Activated CD4-positive, alpha-beta T cell treated with anti-CD3 and anti-CD28 coated beads, Interleukin-2, amount 10 ng/mL, durations not matched to agents 7 days and 5 days (primary cell): ENCODE measurements at places on chromosomes 12 and 14. TPM values are rescaled to one million over a fixed set of nuclear protein-coding genes. Genes with fewer than 3 reads are reported as not detected.

- no peaks in the 10 kb centered on the region for H3K27me3 ChIP-seq
- peaks cover 10% of the 10 kb centered on the region for H3K4me1 ChIP-seq
- H3K4me3 ChIP-seq, result no peak overlapping the region
Observed at GRCh38 chr12:12964255-12964654, 12.3 kb upstream of the GPRC5D start.

GRCh38 chr14:75277008-75277814 lies 1.4 kb upstream of the FOS start:
- DNase-seq, result peak; percentile 73
- peaks cover 44% of the 10 kb centered on the region for H3K4me1 ChIP-seq
- no peak overlapping the region for H3K27ac ChIP-seq
- H3K27me3 ChIP-seq, result peaks cover 77% of the 10 kb centered on the region

GRCh38 chr14:98728024-98728423 lies 544.0 kb downstream of the BCL11B start:
- H3K4me1 ChIP-seq, result no peaks in the 10 kb centered on the region
- H3K27me3 ChIP-seq, result peaks cover 5% of the 10 kb centered on the region
- H3K36me3 ChIP-seq, result no peaks in the 10 kb centered on the region
- no peak overlapping the region for H3K4me3 ChIP-seq
- no peak for DNase-seq

- no peak for DNase-seq
- H3K4me1 ChIP-seq, result no peaks in the 10 kb centered on the region
- peaks cover 29% of the 10 kb centered on the region for H3K27me3 ChIP-seq
- H3K27ac ChIP-seq, result no peak overlapping the region
- H3K4me3 ChIP-seq, result no peak overlapping the region
Observed at GRCh38 chr12:102933168-102933567, 16.1 kb upstream of the PAH start.

DNA sequence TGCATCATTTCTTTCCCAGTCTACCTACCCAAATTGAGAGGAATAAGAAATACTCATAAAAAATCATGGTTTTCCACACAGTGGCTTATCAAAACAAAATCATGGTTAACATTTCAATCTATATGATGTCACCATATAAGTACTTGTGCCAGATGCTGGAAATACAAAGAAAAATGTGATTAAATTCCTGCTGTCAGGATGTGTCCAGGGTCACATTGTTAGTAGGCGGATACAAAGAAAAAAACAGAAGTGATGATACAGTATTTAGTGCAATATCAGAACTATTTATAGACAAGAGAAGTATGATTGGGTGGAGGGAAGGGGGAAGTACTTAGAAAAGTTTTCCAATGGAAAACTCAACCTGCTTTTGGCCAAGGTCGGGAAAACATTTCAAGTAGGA lies 47.0 kb upstream of the OR6J1 start:
- no peak overlapping the region for H3K27ac ChIP-seq
- H3K4me1 ChIP-seq, result no peaks in the 10 kb centered on the region
- H3K4me3 ChIP-seq, result no peak overlapping the region
- peaks cover 57% of the 10 kb centered on the region for H3K27me3 ChIP-seq

DNA sequence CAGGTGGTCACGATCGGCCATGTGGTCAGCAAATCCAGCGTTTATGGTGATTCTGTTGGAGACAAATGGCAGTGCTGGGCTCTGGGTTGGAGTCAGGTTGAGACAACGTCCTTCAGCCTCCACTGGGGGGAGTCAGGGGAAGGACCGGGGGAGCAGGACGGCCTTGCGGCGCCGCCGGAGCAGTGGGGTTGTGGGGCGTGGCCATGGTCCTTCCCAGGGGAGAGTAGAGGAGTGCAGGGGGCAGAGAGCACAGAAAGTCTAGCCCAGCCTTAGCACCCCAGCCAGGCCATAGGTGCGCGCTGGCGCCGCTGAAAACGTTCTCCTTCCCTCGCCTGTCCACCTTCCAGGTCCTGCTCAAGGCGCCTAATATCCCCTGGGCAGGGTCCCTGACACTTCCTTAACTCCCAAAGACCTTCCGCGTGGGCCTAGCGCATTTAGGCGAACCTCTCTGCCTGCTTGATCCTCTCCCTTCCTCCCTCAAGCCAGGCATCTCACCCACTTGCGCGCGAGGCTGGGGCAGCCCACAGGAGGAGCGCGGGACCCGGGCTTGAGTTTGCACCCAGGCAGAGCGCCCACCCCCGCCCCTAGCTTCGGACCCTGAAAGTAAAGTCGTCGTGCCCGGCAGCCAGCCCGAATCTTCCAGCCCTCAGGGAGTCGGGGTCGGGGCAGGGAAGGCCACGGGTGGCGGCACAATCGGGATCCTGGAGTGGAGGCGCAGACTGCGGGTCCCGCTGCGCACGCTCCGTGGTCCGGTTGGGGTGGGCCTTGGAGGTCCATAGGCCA lies 3.1 kb upstream of the KIF26A start:
- H3K4me3 ChIP-seq, result no peak overlapping the region
- no peak overlapping the region for H3K27ac ChIP-seq
- H3K4me1 ChIP-seq, result peaks cover 7% of the 10 kb centered on the region
- H3K27me3 ChIP-seq, result peaks cover 31% of the 10 kb centered on the region
- no peaks in the 10 kb centered on the region for H3K36me3 ChIP-seq

GRCh38 chr12:120258323-120258896 lies 7.1 kb downstream of the PXN start:
- H3K27ac ChIP-seq, result peak overlapping the region; percentile 67
- no peak for DNase-seq
- H3K36me3 ChIP-seq, result peaks cover 65% of the 10 kb centered on the region
- no peak overlapping the region for H3K4me3 ChIP-seq
- H3K4me1 ChIP-seq, result peaks cover 88% of the 10 kb centered on the region

- H3K4me3 ChIP-seq, result no peak overlapping the region
- DNase-seq, result no peak
- H3K36me3 ChIP-seq, result no peaks in the 10 kb centered on the region
- no peaks in the 10 kb centered on the region for H3K4me1 ChIP-seq
- no peaks in the 10 kb centered on the region for H3K27me3 ChIP-seq
- H3K27ac ChIP-seq, result no peak overlapping the region
Observed at GRCh38 chr12:115464111-115464581, 780.2 kb upstream of the TBX3 start.

DNA sequence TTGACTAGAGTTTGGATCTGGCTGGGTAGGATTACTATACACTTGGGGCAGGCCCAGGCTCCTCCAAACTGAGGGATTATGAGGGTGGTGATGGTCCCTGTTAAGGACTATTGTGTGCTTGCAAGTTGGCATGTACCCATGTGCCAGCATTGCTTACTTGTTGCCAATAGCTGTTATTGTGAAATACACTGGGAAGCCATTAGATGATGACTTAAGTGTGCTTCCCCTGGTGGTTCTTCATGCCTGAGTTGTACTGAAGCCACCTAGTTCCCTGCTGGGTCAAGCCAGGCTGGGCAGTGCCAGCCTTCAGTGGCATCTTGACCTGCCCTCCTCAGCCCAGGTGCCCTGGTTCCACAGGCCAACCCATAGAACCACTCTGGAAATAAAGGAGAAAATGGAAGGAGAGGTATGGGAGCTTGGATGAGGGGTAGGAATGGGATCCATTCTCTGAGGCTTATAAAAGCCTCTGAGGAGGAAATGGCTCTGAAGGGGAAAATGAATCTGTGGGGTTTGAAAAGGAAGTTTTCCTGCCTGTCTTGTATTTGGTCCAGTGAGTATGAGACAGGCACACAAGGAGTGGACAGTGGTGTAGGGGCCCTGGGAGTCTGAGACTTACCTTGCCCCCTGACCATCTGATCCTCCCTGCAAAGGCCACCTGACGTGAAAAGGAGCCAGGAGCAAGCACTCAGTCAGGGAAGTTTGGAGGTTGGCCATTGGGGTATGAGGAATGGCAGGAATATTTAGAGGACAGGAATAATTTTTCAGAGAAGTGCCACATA lies 724 bp downstream of the LTB4R start:
- peaks cover 49% of the 10 kb centered on the region for H3K36me3 ChIP-seq

GRCh38 chr14:20387576-20387975 lies 25.7 kb downstream of the TEP1 start:
- no peaks in the 10 kb centered on the region for H3K4me1 ChIP-seq
- H3K4me3 ChIP-seq, result no peak overlapping the region
- no peak for DNase-seq
- no peak overlapping the region for H3K27ac ChIP-seq
- no peaks in the 10 kb centered on the region for H3K27me3 ChIP-seq
- H3K36me3 ChIP-seq, result peaks cover 30% of the 10 kb centered on the region

DNA sequence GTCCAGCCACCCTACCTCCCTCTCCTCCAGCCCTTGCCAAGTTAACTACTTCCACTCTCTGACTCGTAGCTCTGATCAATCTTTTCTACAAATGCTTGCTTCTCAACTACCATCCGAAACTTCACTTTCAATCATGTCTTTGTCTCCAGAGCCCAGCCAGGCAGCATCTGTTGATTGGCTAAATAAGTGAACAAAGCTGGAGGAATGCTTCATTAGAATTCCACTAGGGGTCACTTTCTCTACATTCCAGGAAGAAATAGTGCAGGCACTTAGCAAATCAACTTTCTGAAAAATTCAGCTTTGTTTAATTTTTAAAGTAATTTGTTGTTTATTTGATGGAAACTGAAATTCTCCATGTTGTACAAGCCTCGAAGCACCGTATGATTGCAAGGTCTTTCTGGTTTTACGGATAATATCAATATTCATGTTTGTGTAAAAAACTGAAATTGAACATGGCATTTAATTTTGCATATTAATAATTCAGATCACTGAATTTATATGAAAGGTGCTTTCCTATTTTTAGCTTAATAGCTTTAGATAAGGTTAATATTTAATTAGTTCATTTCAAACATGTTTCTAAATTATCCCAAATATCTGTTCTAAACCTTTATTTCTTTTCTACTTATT lies 32.4 kb upstream of the HELB start:
- no peaks in the 10 kb centered on the region for H3K36me3 ChIP-seq
- H3K4me3 ChIP-seq, result no peak overlapping the region
- H3K4me1 ChIP-seq, result peaks cover 13% of the 10 kb centered on the region
- H3K27ac ChIP-seq, result no peak overlapping the region

- no peak overlapping the region for H3K4me3 ChIP-seq
- H3K36me3 ChIP-seq, result no peaks in the 10 kb centered on the region
- DNase-seq, result no peak
- H3K27me3 ChIP-seq, result peaks cover 43% of the 10 kb centered on the region
Observed at GRCh38 chr14:72636871-72637270, 257.0 kb downstream of the DPF3 start.

DNA sequence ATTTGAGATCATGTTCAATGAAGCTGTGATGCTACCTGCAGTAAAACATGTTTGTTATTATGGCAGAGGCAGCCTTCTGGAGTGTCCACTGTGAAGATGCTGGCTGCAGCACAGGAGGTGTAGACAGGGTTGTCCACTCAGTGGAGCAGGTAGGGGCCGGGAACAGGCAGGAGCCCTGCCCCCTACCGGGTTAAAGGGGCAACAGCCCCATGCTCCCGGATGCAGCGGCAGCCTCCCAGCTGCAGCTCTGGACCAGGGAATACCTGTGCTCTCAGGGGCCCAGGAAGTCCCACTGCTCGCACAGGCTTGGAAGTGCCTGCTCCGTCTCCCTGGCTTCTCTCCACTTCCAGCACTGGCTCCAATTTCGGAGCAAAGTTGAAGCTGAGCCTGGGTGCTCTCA lies 401.6 kb downstream of the FOXG1 start:
- no peak for DNase-seq
- no peaks in the 10 kb centered on the region for H3K27me3 ChIP-seq
- H3K27ac ChIP-seq, result no peak overlapping the region
- H3K4me1 ChIP-seq, result no peaks in the 10 kb centered on the region
- H3K4me3 ChIP-seq, result no peak overlapping the region

DNA sequence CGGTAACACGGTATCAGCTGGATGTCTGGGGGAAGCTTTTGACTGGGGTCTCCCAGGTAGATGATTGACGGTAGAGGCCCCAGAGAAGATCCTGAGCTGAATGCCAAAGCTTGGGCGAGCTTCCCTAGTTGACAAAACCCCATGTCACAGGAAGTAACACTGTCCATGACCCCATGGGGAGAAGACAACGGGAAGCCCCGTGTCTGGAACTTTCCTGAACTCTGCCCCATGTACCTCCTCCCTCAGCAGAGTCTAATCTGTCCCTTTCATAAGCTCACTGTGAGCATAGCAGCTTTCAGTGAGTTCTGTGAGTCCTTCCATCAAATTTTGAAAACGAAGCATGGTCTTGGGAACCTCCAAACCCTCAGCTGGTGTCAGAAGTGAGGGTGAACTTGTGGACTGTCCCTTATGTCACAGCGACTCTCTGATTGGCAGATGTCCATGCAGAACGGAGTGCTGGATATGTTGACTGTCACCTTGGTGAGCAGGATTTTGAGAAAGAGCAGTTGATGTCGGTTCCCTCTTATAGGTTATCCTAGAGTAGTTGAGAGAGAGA lies 29.7 kb upstream of the BEGAIN start:
- no peaks in the 10 kb centered on the region for H3K36me3 ChIP-seq
- no peak for DNase-seq
- H3K4me3 ChIP-seq, result peak overlapping the region; percentile 4
- peaks cover 10% of the 10 kb centered on the region for H3K4me1 ChIP-seq

DNA sequence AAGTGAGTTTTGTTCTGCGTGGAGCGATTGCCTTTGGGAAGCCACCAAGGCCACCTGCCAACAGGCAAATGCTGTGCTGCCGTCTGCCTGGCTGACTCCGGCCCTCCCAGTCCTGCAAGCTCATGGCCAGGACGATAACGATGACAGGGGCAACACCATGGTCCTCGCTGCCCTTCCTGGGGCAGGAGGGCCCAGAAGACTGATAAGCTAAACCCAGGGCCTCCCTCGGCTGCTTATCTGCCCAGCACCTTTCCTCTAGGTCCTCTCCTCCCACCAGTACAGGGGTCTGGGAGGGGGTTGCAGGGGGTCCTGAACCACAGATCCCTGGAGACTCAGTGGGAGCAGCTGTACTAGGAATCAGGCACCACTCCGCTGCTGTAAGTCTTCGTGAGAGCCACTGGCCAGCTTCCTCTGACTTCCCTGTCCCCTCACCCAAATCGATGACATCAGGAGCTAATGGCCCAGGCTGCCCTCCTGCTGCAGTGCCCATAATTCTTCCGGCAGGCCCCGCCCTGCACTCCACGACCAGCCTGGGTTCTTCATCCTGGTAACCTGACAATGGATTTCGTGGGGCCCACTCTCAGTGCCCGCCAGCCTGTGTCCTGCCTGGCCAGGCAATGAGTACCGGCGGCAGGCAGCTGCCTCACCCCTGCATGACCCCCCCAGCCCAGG lies 5.1 kb downstream of the ANKRD9 start:
- no peak for DNase-seq
- H3K4me3 ChIP-seq, result no peak overlapping the region
- peaks cover 23% of the 10 kb centered on the region for H3K4me1 ChIP-seq
- H3K27me3 ChIP-seq, result peaks cover 2% of the 10 kb centered on the region

SPX gene
- not detected for total RNA-seq

PLEKHG7 gene
- not detected for total RNA-seq

OASL gene
- total RNA-seq, result 34.2 TPM

GLT1D1 gene
- total RNA-seq, result not detected

MGAT2 gene
- total RNA-seq, result 57.3 TPM
